HTR-8/SVneo (cell line): ENCODE measurements at places on chromosomes 16 and 17.

GRCh38 chr17:37137906-37138514 is 189.3 kb downstream of the AATF start:
- no peak for DNase-seq

DNA sequence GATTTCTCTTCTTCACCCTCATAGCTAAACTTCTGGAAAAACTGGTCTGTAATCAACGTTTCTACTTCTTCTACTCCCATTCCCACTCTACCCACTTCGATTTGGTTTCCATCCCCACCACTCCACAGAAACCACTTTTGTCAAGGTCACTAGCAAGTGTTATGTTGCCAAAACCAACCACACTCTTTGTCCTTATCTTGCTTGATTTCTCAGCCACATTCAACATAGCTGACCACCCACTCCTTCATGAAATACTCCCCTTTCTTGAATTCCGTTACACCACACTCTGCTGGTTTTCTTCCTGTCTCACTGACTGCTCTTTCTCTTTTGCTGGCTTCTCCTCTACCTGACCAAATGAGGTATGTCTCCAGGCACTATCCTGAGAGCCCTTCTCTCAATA is 11.9 kb downstream of the IKZF3 start:
- no peak for DNase-seq

GRCh38 chr17:44672479-44673093 is 16.3 kb downstream of the MEIOC start:
- DNase-seq = no peak

DNA sequence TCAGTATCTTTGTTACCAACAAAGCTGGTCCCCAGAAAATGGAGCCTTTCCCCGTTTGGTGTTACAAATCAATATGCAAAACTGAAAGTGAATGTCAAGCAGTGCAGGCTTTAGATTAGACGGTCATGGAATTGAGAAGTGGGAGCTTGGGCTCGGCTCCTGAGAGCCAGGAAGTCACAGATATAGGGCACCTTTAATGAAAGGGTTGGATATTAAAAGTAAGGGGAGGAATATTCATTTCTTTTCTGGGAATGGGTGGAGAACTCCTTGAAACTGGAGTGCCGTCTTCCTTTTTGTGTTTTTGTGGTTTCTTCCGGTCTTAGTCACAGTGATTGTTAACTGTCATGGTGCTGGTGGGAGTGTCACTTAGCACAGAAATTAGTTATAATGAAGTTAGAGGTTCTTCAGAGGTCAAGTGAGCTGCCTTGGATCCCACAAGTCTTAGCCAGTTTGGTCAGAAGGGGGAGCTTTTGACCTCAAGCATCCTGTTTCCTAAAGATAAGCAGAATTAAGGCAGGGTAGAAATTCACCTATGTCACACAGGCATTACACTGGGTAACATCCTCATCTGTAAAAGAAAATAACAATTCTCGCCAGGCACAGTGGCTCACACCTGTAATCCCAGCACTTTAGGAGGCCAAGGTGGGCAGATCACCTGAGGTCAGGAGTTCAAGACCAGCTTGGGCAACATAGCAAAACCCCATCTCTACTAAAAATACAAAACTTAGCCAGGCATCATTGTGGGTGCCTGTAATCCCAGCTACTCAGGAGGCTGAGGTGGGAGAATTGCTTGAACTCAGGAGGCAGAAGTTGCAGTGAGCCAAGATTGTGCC is 9.6 kb upstream of the EIF1 start:
- peak; percentile 53 for DNase-seq

GRCh38 chr17:44914148-44914547 is 1.2 kb downstream of the GFAP start:
- no peak for DNase-seq

DNA sequence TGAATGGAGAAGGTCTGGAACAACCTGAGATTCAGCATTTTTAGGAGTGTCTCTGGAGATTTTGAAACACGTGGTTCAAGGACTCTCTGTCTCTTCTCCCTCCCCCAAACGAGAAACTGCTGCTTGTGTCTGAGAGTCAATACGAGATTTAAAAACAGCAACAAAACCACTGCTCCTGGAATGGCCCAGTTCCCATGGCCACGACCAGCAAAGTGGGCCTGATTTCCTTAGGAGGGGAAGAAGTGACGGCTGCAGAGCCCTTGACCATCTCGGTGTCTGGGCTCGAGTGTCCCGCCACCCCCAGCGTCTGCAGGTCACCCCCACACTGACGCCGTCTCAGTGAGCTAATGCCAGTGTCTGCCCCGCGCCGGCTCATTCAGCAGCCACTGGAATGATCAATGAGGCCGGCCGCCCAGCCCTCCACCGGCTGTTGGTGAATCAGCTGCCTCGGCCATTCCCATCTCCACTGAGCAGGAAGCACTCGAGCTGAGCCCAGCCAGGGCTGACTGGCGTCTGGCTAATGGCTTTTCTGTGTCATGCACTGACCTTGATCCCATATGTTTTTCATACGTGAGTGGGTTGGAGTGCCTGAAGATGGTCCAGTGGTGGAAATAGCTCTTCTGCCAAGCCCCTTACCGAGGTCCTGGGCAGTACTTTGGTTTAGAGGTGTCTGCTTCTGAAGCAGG is 151.8 kb downstream of the PITPNC1 start:
- DNase-seq = peak; percentile 90

GRCh38 chr17:66677201-66677981 is 157.5 kb upstream of the CACNG5 start:
- DNase-seq = no peak

GRCh38 chr17:76527430-76528111 is 9.9 kb downstream of the CYGB start:
- peak; percentile 96 for DNase-seq

DNA sequence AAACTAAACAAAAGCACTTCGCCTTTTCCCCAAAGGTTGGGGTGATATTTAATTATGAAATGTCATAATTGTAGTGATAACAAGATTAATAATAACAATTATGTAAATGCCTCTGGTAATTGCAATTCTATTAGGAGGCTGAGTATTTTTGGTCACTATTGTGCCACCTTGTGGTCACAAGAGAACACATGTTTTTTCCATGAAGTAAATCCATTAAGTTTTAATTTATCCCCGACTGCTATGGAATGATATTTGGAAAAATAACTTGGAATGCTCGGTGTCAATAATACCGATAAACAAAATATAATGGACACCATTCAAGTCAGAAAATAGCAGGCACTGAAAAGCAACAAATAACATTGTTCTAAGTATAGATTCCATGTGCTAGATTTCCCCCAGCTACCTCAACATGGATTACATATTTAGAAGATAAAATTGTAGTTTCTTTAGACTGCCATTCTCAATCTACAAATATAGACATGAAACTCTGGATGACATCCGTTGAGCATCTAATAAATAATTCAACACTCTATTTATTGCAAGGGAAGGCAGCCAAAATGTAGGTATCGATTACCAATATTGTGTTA is 25.0 kb upstream of the KCNJ2 start:
- no peak for DNase-seq

DNA sequence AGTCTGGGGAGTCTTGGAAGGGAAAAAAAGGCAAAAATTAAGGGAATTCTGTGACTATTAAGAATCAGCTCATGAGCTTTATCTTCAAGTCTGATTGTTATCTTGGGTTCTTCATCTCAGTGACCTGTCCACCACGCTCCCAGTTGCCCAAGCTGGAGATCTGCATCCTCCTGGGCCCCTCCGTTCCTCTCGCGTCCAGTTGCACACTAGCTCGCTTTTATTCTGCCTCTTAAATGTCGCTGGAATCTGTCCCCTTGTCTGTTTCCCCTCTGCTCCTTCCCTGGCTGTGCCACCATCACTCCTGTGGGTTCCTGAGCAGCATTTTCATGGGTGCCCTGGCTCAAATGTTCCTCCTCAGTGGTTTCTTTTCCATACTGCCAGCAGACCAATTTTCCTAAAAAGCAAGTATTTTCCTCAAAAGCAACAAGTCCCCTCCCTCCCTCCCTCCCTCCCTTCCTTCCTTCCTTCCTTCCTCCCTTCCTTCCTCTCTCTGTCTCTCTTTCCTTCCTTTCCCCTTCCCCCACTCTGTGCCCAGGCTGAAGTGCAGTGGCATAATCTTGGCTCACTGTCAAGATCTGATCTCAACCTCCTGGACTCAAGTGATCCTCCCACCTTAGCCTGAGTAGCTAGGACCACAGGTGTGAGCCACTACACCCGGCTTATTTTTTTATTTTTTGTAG is 1.4 kb downstream of the ENDOV start:
- no peak for DNase-seq

GRCh38 chr17:18919963-18920362 is 32.0 kb upstream of the SLC5A10 start:
- DNase-seq = no peak

GRCh38 chr17:2883544-2884213 is 87.4 kb downstream of the RAP1GAP2 start:
- DNase-seq = peak; percentile 77

DNA sequence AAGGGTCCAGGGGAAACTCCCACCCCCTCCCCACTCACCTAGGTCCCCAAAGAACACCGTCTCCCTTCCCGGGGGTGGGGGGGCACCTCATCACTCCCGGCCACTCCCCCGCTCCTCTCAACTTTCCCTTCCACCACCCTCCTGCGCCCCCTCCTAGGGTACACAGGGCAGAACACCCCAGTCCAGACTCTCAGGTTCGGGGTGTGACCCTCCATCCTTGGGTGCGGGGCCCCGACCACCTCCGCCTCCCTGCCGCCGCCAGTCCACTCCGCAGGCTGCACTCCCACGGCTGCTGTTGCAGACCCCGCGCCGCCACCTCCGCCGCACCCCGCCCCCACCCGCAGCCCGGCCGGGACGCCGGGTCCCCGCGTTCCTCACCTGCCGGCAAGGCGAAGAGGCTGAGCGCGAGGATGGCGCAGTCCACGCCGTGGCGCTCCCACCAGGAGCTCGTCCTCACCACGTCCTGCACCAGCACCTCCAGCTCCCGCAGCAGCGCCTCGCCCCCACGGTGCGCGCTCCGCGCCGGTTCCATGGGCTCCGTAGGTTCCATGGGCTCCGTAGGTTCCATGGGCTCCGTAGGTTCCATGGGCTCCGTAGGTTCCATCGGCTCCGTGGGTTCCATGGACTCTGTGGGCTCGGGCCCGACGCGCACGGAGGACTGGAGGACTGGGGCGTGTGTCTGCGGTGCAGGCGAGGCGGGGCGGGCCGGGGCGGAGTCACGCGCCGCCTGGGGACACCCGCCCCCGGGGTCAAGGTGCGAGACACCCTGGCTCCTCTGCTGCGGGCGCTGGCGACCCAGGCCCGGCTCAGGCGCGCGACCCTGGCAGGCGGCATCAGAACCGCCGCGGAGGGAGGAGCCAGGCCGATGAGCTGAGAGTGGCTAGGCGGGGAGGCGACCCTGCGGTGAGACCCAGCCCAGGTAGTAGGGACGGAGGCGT is at the start of gene FADS6:
Gene FADS6, minus strand, starts transcription at position 660 of the 938 bp plus-strand sequence. Its CDS starts 38 bp downstream, at position 622.
- no peak for DNase-seq
